ENCODE measurements at places on chromosomes 5 and 9. TPM values are rescaled to one million over a fixed set of nuclear protein-coding genes. Genes with fewer than 3 reads are reported as not detected.

DNA sequence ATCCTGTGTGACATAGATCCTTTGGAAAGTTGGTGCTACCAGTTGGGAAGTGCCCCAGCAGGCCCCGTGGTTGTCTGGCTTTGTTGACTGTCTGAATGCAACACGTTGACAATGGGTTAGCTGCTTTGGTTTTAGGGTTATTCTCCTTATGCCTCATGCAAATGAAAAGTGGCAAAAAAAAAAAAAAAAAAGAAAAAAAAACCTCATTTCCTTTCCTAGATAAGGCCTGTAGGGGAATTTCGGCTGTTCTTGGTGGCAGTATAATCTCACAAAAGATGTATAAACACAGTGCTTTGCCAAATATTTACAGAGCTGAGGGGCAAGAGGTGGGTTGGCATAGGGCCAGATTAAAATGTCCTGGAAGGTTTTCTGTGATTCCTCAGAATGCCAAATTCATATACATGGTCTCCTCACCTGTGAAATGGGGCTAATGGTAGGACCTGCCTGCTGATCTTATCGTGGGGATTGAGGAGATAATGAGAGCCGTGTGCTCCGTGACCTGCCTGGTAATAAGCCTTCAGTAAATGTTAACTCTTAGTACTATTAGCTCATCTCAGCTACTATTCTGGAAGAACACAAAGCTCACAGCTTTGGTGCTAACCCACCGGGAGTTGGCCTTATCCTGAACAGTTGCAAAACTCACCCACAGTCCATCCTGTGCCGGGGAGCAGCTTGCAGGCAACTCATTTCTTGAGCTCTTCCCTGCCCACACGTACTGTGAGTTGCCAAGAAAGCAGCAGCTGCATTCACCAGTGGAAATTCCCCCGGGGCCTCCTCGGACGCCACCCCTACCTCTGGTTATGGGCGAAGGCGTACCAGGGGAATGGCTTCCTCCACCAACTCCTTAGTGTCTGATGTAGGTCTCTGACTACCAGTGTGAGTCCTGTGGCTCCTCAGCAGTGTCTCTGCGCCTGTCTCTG, 220.3 kb downstream of the NR3C1 start:
- peak; percentile 89 for DNase-seq
- H3K36me3 ChIP-seq = no peaks in the 10 kb centered on the region
- H3K27ac ChIP-seq = peak overlapping the region; percentile 90
- H3K4me1 ChIP-seq = peaks cover 56% of the 10 kb centered on the region

DNA sequence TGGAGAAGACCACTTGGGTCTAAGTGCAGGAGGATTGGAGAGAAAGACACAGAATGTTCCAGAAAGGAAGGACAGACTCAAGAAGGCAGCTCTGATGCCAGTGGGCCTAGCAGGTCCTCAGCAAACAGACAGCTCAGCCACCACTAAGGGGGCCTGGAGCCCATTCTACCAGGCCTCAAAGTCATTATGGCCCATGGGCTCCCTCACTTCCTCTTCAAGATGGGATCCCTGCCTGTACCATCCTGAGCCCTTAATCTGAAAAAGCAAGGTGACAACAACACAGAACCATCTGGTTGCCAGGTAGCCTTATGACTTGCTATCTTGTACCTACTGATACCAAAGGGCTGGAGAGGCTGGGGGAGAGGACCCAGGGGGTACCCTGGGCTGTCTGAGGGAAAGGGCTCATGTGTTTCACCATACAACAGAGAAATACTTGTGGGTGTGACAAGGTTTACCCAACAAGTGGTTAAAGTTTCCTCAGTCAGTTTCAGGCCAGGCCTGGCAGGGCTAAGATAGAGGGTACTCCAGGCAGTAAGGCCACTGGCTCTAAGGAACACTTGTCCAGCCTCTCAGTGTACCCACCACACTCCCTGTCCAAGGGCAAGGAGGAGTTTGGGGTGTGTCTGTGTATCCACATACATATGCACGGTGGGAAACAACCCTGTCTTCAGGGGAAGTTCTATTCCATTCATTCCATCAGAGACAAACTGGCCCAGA, 30.7 kb downstream of the TCF7 start:
- peaks cover 20% of the 10 kb centered on the region for H3K4me1 ChIP-seq
- DNase-seq = no peak
- H3K27ac ChIP-seq = peak overlapping the region; percentile 71
- no peaks in the 10 kb centered on the region for H3K27me3 ChIP-seq
- no peak overlapping the region for H3K4me3 ChIP-seq
- peaks cover 60% of the 10 kb centered on the region for H3K36me3 ChIP-seq

DNA sequence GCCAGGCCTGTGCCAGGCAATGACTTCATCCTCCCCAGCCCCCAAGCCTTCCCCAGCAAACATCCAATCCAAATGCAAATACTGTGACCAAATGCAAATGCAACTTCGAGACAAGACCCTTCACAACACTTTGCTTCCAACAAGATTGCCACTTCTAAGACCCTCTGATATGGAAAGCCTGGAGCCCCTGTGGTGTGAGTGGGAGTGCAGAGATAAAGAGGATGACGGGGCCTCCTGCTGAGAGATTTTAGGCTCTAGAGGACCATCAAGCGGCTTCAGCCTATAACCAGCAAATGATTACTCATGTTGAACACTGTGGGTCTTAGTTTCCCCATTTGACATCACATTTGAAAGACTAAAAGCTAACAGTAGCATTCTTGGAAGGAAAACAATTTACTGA, 46.6 kb upstream of the GABRP start:
- no peak overlapping the region for H3K4me3 ChIP-seq
- no peak for DNase-seq
- H3K27ac ChIP-seq = no peak overlapping the region
- H3K36me3 ChIP-seq = no peaks in the 10 kb centered on the region
- no peaks in the 10 kb centered on the region for H3K4me1 ChIP-seq
- peaks cover 12% of the 10 kb centered on the region for H3K27me3 ChIP-seq

DNA sequence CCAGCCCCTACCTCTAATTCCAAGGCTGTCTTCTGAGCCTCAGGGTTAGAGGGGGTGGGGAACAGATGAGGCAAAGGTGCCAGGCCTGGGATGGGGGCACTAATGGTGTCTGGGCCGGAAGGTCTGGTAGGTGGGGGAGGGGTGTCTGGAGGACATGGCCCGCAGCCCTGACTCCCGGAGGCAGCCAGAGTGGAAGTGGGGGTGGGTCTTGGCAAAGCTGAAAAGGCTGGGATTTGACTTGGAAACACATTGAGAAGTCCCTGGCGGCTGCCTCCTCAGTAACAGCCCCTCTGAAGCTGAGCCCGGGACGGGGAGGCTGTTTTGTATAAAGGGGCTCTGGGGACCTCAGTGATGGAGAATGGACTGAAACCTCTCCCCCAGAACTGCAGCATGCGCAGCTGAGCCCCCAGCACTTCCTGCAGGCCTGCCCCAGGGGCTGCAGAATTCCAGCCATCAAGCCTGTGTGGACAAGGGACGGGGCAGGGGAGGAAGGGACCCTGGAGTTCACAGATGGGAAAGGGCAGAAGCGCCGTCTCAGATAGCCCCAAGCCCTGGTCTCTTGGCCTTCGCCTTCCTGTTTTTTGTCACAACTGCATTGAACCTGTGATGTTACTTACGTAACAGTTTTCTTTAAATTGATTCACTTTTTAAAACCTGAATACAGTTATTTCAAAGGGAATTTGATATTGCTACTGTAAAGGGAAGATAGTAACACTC, 49.3 kb upstream of the SYNPO start:
- no peaks in the 10 kb centered on the region for H3K4me1 ChIP-seq
- H3K27ac ChIP-seq = no peak overlapping the region
- no peak for DNase-seq
- no peak overlapping the region for H3K4me3 ChIP-seq
- no peaks in the 10 kb centered on the region for H3K27me3 ChIP-seq

DNA sequence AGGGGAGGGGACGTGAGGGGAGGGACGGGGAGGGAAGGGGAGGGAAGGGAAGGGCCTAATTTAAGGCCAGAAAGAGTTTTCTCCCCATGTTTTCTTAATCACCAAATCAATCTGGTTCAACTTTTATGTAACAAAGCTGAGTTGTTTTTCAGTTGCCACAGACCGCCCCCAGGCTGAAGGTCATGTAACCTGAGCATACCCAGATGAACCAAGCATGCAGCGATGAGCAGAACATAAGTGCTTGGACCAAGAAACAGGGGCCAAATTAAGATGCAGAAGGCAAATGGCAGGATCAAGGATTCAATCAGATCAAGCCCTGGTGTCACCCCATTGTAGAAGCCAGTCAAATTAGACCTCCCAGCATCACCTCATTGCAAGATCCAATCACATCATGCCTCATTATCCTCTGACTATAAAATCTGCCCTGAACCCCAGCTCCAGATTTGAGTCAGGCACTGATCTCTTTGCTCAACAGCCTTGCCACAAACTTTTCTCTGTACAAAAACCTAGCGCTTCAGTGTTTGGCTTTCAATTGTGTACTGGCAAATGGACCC, 113.5 kb upstream of the TNPO1 start:
- no peak overlapping the region for H3K4me3 ChIP-seq
- no peaks in the 10 kb centered on the region for H3K36me3 ChIP-seq
- no peak for DNase-seq
- H3K4me1 ChIP-seq = no peaks in the 10 kb centered on the region
- H3K27me3 ChIP-seq = peaks cover 7% of the 10 kb centered on the region

DNA sequence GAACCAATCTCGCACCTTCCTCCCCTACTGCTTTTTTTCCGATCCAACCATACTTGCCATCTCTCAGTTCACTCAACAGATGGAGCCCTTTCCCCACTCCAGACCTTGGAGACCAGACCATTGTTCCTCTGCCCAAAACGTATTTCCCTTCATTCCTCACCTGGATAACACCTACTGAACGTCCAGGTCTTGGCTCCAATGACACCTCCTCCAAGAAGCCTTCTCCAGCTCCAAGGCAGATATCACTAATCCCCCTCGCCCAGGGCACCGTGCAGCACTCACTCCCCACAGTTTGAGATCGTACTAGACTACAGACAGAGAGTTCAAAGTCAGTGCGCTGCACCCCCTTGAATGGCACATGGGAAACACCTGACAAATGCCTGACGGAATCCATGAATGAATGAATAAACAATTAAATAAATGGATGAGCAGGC, 47.1 kb upstream of the AKNA start:
- H3K36me3 ChIP-seq = no peaks in the 10 kb centered on the region
- no peak overlapping the region for H3K4me3 ChIP-seq
- H3K4me1 ChIP-seq = peaks cover 3% of the 10 kb centered on the region
- peak; percentile 17 for DNase-seq
- H3K27ac ChIP-seq = no peak overlapping the region

GRCh38 chr5:80152778-80153177, 103.1 kb downstream of the SERINC5 start:
- peaks cover 54% of the 10 kb centered on the region for H3K4me1 ChIP-seq
- peaks cover 39% of the 10 kb centered on the region for H3K36me3 ChIP-seq
- H3K27ac ChIP-seq = peak overlapping the region; percentile 90
- peak overlapping the region; percentile 51 for H3K4me3 ChIP-seq

The LHX3 gene
- not detected for total RNA-seq
